Breast epithelium (tissue), 4 donors: ENCODE measurements at places on chromosomes 7 and 10. TPM values are rescaled to one million over a fixed set of nuclear protein-coding genes. Genes with fewer than 3 reads are reported as not detected.

VAX1 gene
- not detected for total RNA-seq

TLL2 gene
- total RNA-seq, result not detected

TMEM229A gene
- total RNA-seq, result not detected

CFTR gene
- total RNA-seq, result 1.3 TPM

GGCT gene
- total RNA-seq, result 25.3 TPM

SFTPA1 gene
- not detected for total RNA-seq

LIPJ gene
- 0.32 TPM for total RNA-seq

PDGFA gene
- 33.4 TPM for total RNA-seq
